ENCODE measurements at places on chromosomes 11 and 22.

- no peak for DNase-seq
These were observed 467 bp downstream of the EPS8L2 start for GRCh38 chr11:706439-706956.

DNA sequence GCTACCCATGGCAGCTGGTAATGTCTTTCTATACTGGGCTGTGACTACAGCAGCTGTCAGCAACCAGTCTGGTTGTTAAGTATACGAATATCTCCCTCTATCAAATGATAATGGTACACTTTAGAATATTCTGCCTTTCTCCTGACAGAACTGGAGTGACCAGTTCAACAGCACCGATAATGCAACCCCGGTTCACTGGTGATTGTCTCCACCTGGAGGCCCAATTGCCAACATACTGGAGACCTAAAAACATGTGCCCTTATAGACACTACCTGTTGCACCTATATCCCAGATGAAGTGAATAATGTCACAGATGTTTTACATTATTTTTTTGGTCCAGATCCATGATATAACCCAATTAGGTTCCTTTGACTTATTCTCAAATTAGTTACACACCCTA, 21.1 kb downstream of the OR5P2 start:
- no peak for DNase-seq

DNA sequence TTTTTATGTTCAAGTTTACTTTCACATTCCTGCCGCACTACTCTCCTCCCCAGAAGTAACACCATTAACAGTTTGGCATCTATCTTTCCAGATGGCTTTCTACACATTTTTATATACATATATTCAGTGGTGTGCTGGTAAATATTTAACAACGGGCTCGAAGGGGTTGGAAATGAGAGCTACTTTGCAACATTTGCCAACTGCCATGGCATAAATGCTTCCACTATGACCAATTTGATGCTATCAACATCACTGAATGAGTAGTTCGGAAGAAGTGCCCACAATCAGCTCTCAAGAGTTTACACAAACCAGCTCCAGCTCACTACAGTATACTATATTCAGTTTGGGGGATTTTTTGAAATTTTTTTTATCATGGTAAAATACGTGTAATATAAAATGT, 55.2 kb downstream of the RELT start:
- DNase-seq: no peak

- DNase-seq: no peak
These were observed 65.6 kb upstream of the PTPRJ start for GRCh38 chr11:47914743-47915142.

DNA sequence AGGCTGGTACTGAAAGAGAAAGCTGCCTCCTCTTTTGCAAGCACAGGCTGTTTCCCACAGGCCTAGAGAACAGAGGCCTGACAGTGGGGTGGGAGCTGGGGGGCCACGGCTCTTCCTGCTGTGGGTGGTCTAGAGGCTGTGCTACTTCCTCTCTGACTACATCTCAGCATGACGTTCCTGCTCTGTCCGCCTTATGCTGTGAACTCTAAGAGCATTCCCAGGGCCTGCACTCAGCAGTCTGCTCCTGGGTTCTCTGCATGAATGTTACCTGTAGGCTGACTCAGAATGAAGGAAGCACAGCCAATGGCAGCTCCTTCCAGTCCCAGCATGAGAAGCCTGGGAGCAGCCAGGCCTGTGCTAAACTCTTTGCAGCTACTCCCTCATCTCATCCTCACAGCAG, 534.3 kb downstream of the NTM start:
- no peak for DNase-seq

- no peak for DNase-seq
These were observed 56.8 kb downstream of the ELFN2 start for GRCh38 chr22:37370306-37370979.

DNA sequence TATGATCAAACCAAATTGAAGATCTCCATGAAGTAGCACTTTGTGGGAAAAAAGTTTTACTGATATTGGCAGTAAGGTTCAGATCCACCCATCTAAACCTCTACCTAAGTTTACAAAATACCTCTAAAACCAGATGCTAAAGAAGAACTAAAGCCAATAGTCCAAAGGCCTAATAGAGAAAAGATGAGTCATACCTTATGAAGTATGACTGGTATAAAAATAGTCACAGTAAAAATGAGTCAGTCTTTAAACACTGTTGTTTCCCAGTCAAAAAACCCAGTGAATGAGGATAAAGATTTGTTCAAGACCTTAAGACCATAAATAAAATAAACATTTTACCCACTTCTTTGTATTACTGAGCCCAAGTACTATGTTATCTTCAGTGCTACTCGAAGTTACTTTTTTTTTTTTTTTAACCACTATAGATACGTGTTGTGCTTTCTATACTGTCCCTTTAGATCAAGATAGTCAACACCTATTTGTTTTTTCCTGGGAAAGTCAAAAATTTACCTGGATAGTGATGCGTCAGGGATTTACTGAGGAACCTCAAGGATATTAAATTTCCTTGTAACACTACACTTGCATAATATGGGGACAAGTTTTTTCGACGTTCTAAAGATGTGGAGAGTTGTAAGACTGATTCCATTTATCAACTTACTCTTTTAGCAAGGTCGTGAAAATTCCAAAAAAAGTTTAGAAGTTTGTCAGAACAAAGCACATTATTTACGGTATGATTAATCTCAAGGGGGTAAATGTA, 87.3 kb downstream of the CCDC73 start:
- no peak for DNase-seq

DNA sequence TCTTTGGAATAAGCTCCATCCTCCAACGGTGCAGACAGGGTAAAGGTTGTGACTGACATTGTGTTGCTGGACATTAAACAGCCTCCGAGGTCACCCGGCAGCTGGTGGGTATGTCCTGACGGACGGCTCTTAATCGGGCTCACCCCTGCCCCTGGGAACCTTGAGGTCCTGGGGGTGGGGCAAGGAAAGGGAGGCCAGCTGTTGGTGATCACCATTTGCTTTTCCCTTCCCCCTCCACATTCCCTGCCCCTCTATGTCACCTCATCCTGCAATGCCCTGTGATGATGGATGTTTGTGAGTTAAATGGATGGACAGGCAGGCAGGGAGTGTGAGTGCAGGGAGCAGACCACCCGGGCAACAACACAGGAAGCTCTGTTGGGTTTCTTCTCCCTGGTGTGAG, 26.3 kb downstream of the APLNR start:
- no peak for DNase-seq

All from stimulated activated CD8-positive, alpha-beta memory T cell treated with anti-CD3 and anti-CD28 coated beads, Interleukin-7, amount 100 ng/mL, for 1 hour (primary cell).